ENCODE measurements at places on chromosomes 3 and 15.

- DNase-seq = no peak
These were observed 82.3 kb downstream of the AAGAB start for GRCh38 chr15:67172172-67172571.

GRCh38 chr3:13197795-13198194 lies 124.6 kb upstream of the IQSEC1 start:
- no peak for DNase-seq

DNA sequence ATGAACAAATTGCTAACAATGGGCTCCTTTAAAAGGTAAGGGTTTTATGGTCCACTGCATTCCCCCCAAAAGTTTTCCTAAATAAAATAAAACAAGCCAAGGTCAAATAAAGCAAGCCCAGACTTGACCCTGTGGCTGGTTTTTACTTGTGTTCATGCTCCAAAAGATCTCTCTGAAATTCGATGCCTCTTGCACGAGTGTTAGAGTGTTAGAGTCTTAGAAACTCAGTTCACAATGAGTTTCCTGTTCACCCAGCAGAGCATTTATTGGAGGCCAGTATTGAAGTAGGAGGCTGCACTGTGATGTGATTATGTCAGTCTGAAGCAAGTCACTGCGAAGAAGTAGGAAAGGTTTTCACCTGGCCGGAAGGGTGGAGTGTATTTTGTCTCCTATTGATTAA lies 59.9 kb upstream of the LRTM1 start:
- no peak for DNase-seq

DNA sequence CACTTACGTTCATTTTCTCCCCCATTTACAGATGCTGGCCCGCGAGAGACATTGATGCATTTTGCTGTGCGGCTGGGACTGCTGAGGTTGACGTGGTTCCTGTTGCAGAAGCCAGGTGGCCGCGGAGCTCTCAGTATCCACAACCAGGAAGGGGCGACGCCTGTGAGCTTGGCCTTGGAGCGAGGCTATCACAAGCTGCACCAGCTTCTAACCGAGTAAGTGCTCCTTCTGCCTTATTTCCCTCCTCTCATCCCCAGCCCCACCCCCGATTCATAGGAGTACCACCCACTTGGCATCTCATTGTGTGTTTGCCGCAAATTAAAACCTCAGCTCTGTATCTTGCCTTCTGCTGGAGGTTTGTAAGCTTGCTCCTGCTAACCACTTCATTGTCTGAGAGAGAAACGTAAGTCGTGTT lies 163.3 kb downstream of the AKAP13 start:
- DNase-seq = no peak

DNA sequence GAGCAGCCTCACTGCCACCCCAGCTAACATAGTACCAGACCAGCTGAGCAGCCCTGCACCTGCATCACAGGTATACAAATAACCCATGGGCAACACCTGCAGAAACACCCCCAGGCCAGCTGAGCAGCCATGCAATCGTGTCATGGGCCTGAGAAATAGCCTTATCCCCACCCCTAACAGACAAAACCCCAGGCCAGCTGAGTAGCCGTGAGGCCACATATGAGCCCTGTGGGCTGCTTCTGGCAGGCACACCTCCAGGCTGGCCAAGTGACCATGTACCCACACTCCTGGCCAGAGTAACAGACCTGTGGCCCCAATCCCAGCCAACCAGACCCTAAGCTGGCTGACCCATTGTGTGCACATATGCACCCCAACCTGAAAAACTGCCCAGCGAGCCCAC lies 138.6 kb downstream of the DMXL2 start:
- no peak for DNase-seq

DNA sequence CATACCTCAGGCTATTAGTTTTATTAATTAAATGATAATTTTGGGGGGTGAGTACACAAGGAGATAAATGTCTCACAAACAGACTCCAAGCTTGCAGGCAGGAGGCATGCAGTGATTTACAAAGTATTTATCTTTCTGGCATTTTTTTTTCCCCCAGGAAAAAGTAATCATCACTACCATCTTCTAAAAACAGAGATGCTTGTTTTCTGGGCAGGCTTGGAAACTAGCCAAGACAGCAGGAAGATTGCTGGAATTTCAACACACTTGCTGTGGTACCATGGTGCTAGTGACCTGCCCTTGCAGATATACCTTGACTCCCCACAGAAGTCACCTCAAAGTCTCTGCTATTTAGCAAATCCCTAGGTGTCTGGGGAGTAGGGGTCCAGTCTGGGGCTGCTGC lies 732.8 kb upstream of the CFAP20DC start:
- DNase-seq = no peak

- no peak for DNase-seq
These were observed 1076.9 kb upstream of the CFAP20DC start for GRCh38 chr3:60126511-60127304.

- DNase-seq = no peak
These were observed 138.2 kb downstream of the UBE2E2 start for GRCh38 chr3:23341147-23341838.

DNA sequence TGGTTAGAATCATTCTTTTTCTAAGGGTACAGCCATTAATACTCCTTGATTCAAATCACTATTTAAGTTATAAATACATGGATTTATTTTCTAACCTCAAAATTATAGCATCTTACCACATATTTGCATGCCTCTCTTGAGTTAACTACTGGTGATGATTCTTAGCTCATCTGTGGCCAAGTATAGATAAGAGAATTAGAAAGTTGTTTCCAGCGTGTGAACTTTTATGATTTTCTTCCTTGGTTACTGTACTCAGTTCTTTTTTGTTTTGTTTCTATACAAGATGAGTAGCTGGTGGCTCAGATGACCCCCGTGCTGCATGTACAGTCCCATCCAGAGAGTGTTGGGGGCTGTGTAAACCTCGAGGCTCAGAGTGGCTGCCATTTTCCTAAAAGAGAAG lies 124.6 kb downstream of the IGF1R start:
- DNase-seq = no peak

- DNase-seq = no peak
These were observed 41.4 kb downstream of the SNAPC5 start for GRCh38 chr15:66456211-66456610.

DNA sequence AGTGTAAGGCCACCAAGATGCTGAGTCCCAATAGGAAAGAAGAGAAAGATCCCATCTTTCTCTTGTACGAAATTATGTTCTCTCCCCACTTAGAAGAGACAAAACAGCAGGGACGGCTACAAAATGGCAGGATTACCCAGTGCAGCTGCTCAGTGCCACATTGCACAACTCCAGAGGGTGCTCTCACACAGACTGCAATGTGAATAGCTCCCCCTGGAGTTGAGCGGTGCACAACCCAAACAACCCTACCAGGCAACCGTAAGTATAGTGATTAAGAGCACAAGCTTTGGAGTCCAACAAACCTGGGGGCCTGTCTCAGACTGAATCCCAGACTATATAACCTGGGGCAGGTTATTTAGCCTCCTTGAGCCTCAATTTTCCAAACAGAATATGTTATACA lies 3.1 kb upstream of the BHLHE40 start:
- no peak for DNase-seq

GRCh38 chr3:193367868-193368267 lies 10.7 kb downstream of the ATP13A5 start:
- DNase-seq = no peak

DNA sequence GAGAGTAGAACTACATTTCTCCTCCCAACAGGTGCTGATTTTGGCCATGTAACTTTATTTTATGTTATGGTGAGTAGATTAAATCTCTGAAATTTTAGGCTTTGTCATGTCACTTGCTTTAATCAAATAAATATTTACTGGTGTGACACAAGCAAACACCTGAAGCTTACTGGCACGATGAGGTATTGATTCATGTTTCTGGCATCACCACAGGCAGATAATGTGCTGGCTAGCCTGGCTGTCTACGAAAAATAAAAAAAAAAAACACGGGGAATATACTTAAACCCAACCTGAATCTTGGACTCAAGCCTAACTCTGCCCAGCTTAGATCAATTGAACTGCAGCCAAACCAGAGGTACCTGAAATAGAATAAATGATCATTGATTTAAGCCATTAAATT lies 65.6 kb upstream of the CADM2 start:
- no peak for DNase-seq

DNA sequence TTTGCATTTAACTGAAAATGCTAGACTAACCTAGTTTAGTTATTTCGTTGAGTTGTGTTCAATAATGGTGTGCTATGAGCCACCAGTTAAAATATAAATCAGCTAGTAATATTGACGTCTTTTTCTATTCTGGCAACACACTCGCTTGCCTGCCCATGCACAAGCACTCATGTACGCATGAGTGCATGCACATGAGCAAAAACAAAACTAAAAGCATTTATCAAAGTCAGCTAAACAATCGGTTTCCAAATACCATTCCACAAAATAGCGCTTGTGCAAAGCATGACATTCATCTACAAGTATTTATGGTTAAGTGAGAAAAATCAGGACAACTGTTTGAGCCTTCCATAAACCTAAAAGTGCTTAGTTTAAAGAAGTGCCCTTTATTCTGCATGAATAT lies 13.1 kb upstream of the SAMMSON start:
- no peak for DNase-seq

- no peak for DNase-seq
These were observed 152.7 kb downstream of the CD47 start for GRCh38 chr3:107938143-107938542.

- no peak for DNase-seq
These were observed 65.1 kb downstream of the HCN4 start for GRCh38 chr15:73303636-73304035.
